ENCODE measurements at places on chromosomes 6 and 20.

DNA sequence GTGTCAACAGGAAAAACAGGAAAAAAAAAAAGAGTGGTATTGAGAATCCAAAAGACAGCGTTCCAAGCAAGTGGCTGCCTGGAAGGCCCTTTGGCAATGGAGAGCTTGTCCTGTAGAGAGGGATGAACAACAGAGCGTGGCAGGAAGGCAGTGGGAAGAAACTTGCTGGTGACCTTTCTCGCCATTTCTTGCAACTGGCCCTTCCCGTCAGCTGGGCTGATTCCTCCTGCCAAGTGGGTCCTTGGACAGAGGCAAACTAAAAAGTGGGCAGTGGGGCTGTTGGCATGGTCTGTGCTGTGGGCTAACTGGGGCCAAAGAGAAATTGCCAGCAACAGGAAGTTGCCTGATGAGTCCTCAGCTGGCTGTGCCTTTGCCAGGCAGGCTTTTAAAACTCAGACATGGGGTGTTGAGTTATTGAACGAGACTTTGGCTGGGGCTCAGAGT is 43.9 kb upstream of the CLDN20 start:
- no peak for ATAC-seq
- no peaks in the 10 kb centered on the region for H3K27me3 ChIP-seq
- H3K36me3 ChIP-seq = no peaks in the 10 kb centered on the region
- no peaks in the 10 kb centered on the region for H3K4me1 ChIP-seq
- H3K27ac ChIP-seq = no peak overlapping the region

DNA sequence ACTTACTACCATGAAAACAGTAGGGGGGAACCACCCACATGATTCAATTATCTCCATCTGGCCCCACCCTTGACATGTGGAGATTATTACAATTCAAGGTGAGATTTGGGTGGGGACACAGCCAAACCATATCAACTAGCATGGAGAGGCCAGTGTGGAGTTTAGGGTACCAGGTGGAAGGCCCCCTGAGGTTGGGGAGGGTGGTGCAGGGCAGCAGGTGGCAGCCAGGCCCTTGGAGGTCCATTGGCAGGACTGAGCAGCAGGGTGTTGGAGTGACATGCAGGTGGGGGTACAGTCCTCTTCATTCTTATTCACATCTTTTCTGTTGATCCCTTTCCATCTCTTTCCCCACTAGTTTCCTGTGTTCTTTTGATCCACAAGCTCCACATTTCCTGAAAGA is 42.9 kb downstream of the PHACTR3 start:
- ATAC-seq = no peak
- H3K27ac ChIP-seq = no peak overlapping the region
- no peak overlapping the region for H3K4me3 ChIP-seq
- H3K4me1 ChIP-seq = peaks cover 20% of the 10 kb centered on the region

GRCh38 chr20:53660947-53661381 is 67.3 kb upstream of the ZNF217 start:
- H3K4me3 ChIP-seq = no peak overlapping the region
- ATAC-seq = no peak
- no peaks in the 10 kb centered on the region for H3K36me3 ChIP-seq
- peaks cover 4% of the 10 kb centered on the region for H3K4me1 ChIP-seq

DNA sequence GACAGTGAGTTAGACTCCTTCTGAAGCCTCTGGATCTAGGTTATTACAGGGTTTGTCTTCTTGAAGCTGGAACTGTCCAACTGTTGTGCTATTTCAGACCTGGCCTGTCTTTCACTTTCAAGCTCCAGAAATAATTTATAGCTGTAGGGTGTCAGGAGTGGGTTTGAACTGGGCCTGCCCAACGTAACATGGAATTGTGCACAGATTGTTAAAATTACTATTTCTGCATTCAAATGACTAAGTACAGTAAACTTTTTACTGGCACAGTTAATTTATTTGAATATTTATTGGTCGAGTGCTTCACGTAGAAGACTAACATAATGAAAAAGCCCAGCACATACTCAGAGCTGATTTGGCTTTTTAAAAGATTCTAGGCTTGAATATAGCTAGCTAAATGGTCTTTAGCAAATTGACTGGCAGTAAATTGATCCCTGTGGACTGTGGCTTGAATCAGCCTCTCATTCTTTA is 74.3 kb downstream of the ARID1B start:
- H3K36me3 ChIP-seq = no peaks in the 10 kb centered on the region
- H3K4me3 ChIP-seq = no peak overlapping the region

GRCh38 chr6:124854338-124854922 is 107.8 kb upstream of the RNF217 start:
- H3K4me1 ChIP-seq = no peaks in the 10 kb centered on the region
- no peaks in the 10 kb centered on the region for H3K27me3 ChIP-seq
- H3K27ac ChIP-seq = no peak overlapping the region
- ATAC-seq = no peak
- no peak overlapping the region for H3K4me3 ChIP-seq
- H3K36me3 ChIP-seq = no peaks in the 10 kb centered on the region

GRCh38 chr20:41366546-41367392 is at the start of gene EMILIN3:
Gene EMILIN3 (minus strand): TSS chr20:41366818. CDS start chr20:41366634, 184 bp downstream.
- peak; percentile 37 for ATAC-seq
- no peaks in the 10 kb centered on the region for H3K4me1 ChIP-seq
- H3K27ac ChIP-seq = no peak within 1 kb of the TSS
- H3K27me3 ChIP-seq = peaks cover 68% of the 10 kb centered on the region
- peak within 1 kb of the TSS; percentile 55 for H3K4me3 ChIP-seq

GRCh38 chr6:168858926-168859325 is 394.7 kb downstream of the THBS2 start:
- no peaks in the 10 kb centered on the region for H3K27me3 ChIP-seq
- ATAC-seq = no peak
- H3K4me1 ChIP-seq = no peaks in the 10 kb centered on the region
- no peak overlapping the region for H3K4me3 ChIP-seq
- H3K27ac ChIP-seq = no peak overlapping the region

GRCh38 chr6:152386131-152386530 is 251.0 kb downstream of the SYNE1 start:
- H3K4me3 ChIP-seq = no peak overlapping the region
- ATAC-seq = no peak
- H3K27ac ChIP-seq = no peak overlapping the region
- H3K27me3 ChIP-seq = no peaks in the 10 kb centered on the region
- H3K36me3 ChIP-seq = peaks cover 13% of the 10 kb centered on the region

GRCh38 chr20:55684578-55684977 is 320.7 kb downstream of the CBLN4 start:
- no peaks in the 10 kb centered on the region for H3K27me3 ChIP-seq
- no peak overlapping the region for H3K4me3 ChIP-seq
- peaks cover 11% of the 10 kb centered on the region for H3K4me1 ChIP-seq
- H3K27ac ChIP-seq = no peak overlapping the region
- ATAC-seq = peak; percentile 22
